ENCODE measurements at places on chromosomes 5 and 9.
A peak's percentile ranks its signal among the peaks of the same experiment; 100 is the strongest.

- DNase-seq = no peak
Measured at GRCh38 chr9:85600675-85601263, 141.0 kb downstream of the AGTPBP1 start.

- DNase-seq = no peak
Measured at GRCh38 chr9:105399117-105399516, 48.7 kb upstream of the FSD1L start.

DNA sequence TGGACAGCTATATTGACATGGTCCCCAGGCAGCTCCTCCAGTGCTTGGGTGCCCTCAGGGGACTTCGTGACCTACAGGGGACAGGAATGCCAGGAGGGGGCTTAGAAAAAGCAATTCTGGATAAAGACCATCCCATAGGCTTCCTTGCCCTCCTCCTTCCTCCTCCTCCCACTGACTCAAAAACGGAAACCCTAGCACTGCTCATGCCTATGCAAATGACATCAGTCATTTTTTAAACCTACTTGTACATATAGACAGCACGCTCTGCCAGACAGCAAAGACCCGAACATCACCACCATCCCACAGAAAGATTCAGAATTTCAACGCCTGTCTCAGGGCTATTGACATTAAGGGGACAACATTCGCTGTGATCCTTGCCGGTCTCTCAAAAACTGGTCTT, 11.0 kb downstream of the IGFBPL1 start:
- DNase-seq = no peak

GRCh38 chr9:129386812-129387177, 208.7 kb upstream of the IER5L start:
- no peak for DNase-seq

- no peak for DNase-seq
Measured at GRCh38 chr5:90477073-90477472, 2.4 kb downstream of the POLR3G start.

- DNase-seq = peak; percentile 92
Measured at GRCh38 chr9:35756275-35757225, 2.5 kb upstream of the MSMP start.

- DNase-seq = no peak
Measured at GRCh38 chr5:88244686-88245085, 24.0 kb downstream of the TMEM161B start.

Measured in stimulated activated CD4-positive, alpha-beta T cell treated with anti-CD3 and anti-CD28 coated beads, Interleukin-15, amount 100 ng/mL, for 24 hours (primary cell).